Activated T-helper 17 cell treated with anti-CD3 and anti-CD28 coated beads, Interleukin-2, amount 50 U/mL, for 72 hours (primary cell): ENCODE measurements at places on chromosomes 5 and 9.

GRCh38 chr9:120767451-120767850 lies 25.8 kb downstream of the FBXW2 start:
- no peak overlapping the region for H3K4me3 ChIP-seq
- H3K4me1 ChIP-seq = peaks cover 20% of the 10 kb centered on the region
- no peaks in the 10 kb centered on the region for H3K27me3 ChIP-seq
- no peak for ATAC-seq
- peaks cover 100% of the 10 kb centered on the region for H3K36me3 ChIP-seq

DNA sequence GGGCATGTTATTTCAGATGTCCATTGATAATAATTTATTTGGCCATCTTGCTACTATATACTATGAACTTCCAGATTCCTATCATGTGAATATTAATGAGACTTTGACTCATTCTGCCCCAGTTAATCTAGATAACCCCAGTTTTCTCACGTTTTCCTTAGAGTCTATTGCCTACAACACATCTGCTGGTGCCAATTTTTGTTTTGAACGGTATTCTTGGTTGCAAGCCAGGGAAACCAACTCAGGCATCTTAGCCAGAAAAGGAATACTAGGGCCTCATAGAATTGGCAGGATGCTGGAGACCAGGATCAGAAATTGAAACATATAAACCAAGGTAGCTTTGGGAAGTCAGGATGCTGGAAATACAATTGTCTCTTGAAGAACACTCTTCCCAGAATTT lies 28.0 kb upstream of the NPR3 start:
- ATAC-seq = no peak
- peaks cover 6% of the 10 kb centered on the region for H3K27me3 ChIP-seq

GRCh38 chr5:50653946-50654345 lies 12.5 kb upstream of the PARP8 start:
- H3K36me3 ChIP-seq = no peaks in the 10 kb centered on the region
- H3K27ac ChIP-seq = no peak overlapping the region
- no peak for ATAC-seq
- H3K4me3 ChIP-seq = no peak overlapping the region

- no peak for ATAC-seq
- H3K4me3 ChIP-seq = no peak overlapping the region
- H3K36me3 ChIP-seq = no peaks in the 10 kb centered on the region
- H3K27me3 ChIP-seq = no peaks in the 10 kb centered on the region
- H3K4me1 ChIP-seq = no peaks in the 10 kb centered on the region
These were observed 463.4 kb downstream of the ZNF608 start for GRCh38 chr5:124283031-124283430.

GRCh38 chr9:80552931-80553330 lies 981.2 kb downstream of the TLE4 start:
- H3K4me3 ChIP-seq = no peak overlapping the region
- H3K36me3 ChIP-seq = no peaks in the 10 kb centered on the region
- ATAC-seq = no peak
- H3K27ac ChIP-seq = no peak overlapping the region
- no peaks in the 10 kb centered on the region for H3K4me1 ChIP-seq

DNA sequence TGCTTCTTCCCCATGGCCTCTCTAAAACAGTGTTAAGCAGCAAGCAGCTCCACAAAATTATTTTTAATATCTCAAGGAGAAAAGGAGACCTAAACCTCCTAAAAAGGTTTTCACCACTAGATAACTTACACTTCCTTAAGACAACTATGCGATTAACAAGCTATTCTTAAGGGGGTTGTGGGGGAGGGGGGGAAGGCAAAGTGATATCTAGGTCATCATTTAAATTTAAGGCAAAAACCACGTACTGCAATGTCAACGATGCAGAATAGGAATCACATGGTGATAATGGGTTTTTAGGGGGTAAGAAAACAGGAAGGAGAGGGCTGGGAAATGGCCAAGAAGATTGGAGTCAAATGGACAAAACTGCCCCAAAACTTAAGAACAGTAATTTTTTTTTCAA lies 32.6 kb downstream of the CSNK1A1 start:
- peak overlapping the region; percentile 16 for H3K4me3 ChIP-seq
- H3K27me3 ChIP-seq = no peaks in the 10 kb centered on the region
- peaks cover 34% of the 10 kb centered on the region for H3K4me1 ChIP-seq

DNA sequence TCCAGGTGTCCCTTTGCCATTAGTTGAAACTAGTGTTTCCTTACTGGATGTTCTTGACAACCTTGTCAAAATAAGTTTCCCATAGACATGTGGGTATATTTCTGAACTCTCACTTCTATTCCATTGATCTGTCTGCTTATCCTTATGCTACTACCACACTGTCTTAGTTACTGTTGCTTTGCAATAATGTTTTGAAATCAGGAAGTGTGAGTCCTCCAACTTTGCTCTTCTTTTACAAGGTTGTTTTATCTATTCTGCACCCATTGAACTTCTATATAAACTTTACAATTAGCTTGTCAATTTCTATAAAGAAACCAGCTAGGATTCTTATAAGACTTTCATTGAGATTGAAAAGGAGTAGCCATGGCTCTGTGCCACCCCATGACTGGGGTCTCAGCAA lies 24.3 kb downstream of the CD14 start:
- no peak overlapping the region for H3K27ac ChIP-seq
- H3K36me3 ChIP-seq = no peaks in the 10 kb centered on the region
- no peak overlapping the region for H3K4me3 ChIP-seq
- H3K27me3 ChIP-seq = peaks cover 5% of the 10 kb centered on the region
- ATAC-seq = no peak

DNA sequence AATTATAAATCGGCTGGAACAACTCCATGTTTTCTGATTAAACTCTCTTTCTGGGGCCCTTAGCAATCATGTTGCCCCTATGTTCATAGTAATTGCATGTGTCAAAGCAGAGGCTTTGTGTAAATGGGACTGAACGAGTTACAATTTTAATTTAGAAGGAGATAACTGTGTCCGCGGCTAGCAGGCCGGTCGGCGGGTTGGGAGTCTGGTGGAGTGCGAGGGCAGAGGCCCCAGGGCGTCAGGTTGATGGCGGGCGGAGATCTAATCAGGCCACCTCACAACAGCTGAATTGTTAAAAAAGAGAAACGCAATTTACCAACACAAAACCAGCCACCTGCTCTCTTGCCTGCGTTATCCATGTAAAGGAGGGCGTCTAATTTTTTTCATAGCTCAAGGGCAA lies 134.9 kb upstream of the LPCAT1 start:
- no peaks in the 10 kb centered on the region for H3K4me1 ChIP-seq
- no peak overlapping the region for H3K4me3 ChIP-seq
- no peak for ATAC-seq
- peaks cover 34% of the 10 kb centered on the region for H3K27me3 ChIP-seq
- H3K27ac ChIP-seq = no peak overlapping the region

GRCh38 chr5:93343570-93343969 lies 237.4 kb downstream of the NR2F1-AS1 start:
- H3K4me1 ChIP-seq = no peaks in the 10 kb centered on the region
- no peak overlapping the region for H3K4me3 ChIP-seq
- no peaks in the 10 kb centered on the region for H3K36me3 ChIP-seq
- ATAC-seq = no peak
- H3K27me3 ChIP-seq = no peaks in the 10 kb centered on the region

DNA sequence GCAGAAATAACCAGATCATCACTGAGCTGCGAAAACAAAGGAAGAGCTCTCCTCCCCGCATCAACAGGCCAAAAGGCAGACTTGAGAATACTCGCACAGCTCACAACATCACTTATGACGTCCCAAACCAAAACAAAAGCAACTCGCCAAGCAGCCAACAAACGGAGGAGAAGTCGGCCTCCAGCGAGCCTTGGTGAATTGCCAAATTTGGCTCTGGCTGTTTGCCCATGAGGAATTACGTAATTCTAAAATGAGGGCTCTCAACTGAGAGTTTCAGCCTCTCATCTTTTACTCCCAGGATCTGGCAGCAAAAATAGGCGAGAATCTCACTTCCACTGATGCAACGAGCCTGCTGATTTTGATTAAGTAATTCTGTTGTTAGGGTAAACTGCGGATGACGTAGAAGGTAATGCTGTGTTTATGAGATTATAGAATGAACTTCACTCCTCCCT lies 51.7 kb upstream of the SEMA6A start:
- no peaks in the 10 kb centered on the region for H3K27me3 ChIP-seq
- ATAC-seq = no peak
- H3K36me3 ChIP-seq = no peaks in the 10 kb centered on the region
- no peak overlapping the region for H3K27ac ChIP-seq

DNA sequence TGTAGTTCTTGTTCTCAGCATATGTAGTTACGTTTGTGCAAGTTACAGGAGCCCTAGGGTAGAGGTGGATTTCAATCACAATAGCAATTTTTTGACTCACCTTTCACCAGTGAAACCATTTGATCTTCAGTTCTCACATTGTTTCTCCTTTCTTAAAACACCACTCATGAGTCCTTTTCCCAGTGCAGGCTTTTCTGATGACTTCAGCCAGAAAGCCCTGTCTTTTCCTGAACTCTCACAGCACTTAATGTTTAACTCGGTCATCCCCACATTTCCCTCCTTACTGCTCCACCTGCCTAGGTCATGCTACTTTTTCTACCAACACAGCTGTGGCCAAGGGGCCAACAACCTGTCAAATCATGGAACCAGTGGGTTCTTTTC lies 37.9 kb downstream of the ARHGEF28 start:
- H3K27me3 ChIP-seq = peaks cover 18% of the 10 kb centered on the region
- H3K4me1 ChIP-seq = no peaks in the 10 kb centered on the region
- H3K27ac ChIP-seq = no peak overlapping the region
- no peak for ATAC-seq

GRCh38 chr5:126931963-126932660 lies 98.2 kb downstream of the MARCHF3 start:
- ATAC-seq = no peak
- H3K36me3 ChIP-seq = no peaks in the 10 kb centered on the region
- no peaks in the 10 kb centered on the region for H3K4me1 ChIP-seq
- no peaks in the 10 kb centered on the region for H3K27me3 ChIP-seq

DNA sequence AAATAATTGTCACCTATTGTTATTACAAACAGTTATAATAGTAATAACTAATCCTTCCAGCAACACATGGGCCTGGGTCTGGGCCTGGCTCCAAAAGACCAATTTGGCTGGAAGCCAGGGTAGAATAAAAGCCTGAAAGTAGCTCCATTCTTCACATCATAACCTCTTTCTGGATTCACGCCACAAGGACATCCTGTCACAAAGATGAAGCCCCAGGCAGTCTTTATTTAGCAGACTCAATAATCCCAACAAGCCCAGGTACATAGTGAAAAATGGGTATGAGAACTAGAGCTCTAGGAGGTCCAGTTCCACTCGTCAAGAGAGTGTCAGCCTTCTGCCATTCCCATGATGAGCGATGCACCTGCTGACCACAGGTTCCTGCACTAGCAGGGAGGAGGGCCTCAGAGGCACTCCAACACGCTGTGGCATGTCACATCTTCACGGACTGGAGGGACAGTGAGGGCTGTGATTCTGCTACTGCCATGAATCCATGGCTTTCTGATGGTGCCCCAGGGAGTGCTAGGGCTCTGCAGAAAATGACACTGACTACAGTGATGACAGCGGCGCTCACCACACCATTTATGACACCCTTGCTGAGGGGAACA lies 124.9 kb downstream of the SPOCK1 start:
- H3K4me1 ChIP-seq = no peaks in the 10 kb centered on the region
- H3K27ac ChIP-seq = no peak overlapping the region
- ATAC-seq = no peak
- no peaks in the 10 kb centered on the region for H3K36me3 ChIP-seq
- no peak overlapping the region for H3K4me3 ChIP-seq

DNA sequence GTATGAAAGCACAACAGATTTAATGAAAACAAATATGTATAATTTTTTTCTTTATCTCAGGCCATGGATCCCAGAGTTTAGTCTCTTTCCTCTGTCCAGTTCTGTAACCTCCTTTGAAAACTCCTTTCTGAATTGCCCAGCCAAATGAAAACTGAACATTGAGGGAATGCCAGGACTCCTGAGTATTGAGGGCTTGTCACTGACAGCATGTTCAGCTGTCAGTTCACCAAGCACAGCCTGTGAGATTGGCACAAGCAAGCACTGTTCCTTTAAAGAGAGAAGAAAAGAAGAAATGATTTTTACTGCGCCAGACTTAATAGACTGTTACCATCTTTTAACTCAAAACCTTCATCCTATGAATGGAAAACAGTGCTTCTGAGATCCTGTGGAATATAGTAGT lies 27.3 kb downstream of the TTC1 start:
- no peaks in the 10 kb centered on the region for H3K4me1 ChIP-seq
- no peak overlapping the region for H3K4me3 ChIP-seq
- H3K27me3 ChIP-seq = no peaks in the 10 kb centered on the region
- peaks cover 80% of the 10 kb centered on the region for H3K36me3 ChIP-seq
- no peak overlapping the region for H3K27ac ChIP-seq
- ATAC-seq = no peak

- no peaks in the 10 kb centered on the region for H3K27me3 ChIP-seq
- H3K4me1 ChIP-seq = no peaks in the 10 kb centered on the region
- no peak overlapping the region for H3K27ac ChIP-seq
- ATAC-seq = no peak
- no peak overlapping the region for H3K4me3 ChIP-seq
These were observed 1297.2 kb upstream of the WWC1 start for GRCh38 chr5:166994226-166994625.

- no peak overlapping the region for H3K27ac ChIP-seq
- H3K27me3 ChIP-seq = no peaks in the 10 kb centered on the region
- peaks cover 26% of the 10 kb centered on the region for H3K4me1 ChIP-seq
- no peaks in the 10 kb centered on the region for H3K36me3 ChIP-seq
- ATAC-seq = no peak
These were observed 53.0 kb downstream of the IL31RA start for GRCh38 chr5:55904152-55904551.

GRCh38 chr5:169411786-169412430 lies 111.0 kb upstream of the SLIT3 start:
- no peak for ATAC-seq
- no peaks in the 10 kb centered on the region for H3K36me3 ChIP-seq
- no peak overlapping the region for H3K4me3 ChIP-seq
- peaks cover 2% of the 10 kb centered on the region for H3K27me3 ChIP-seq

DNA sequence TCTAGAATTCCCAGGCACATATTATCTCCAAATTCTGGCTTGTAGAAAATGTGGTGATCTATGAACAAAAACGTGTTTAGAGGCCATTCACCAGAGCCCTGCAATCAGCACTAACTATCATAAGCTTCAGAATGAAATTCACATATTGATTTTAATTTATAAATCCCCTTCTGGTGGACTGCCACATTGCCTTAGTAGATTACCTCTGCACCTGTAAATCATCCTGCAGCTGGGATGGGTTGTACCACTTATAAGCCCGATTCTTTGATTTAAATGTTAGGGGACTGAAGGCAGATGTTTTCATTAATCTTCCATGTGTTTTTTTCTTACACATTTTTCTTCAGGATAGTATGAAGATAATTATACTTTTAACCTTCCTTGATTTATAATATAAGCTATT lies 140.7 kb upstream of the PTPRD start:
- H3K36me3 ChIP-seq = no peaks in the 10 kb centered on the region
- ATAC-seq = no peak
- no peaks in the 10 kb centered on the region for H3K4me1 ChIP-seq
- H3K27ac ChIP-seq = no peak overlapping the region

- no peak for ATAC-seq
- no peak overlapping the region for H3K4me3 ChIP-seq
- no peaks in the 10 kb centered on the region for H3K4me1 ChIP-seq
- no peak overlapping the region for H3K27ac ChIP-seq
- H3K36me3 ChIP-seq = no peaks in the 10 kb centered on the region
These were observed 275.5 kb upstream of the TAS2R1 start for GRCh38 chr5:9905661-9906060.
